CD4-positive, alpha-beta T cell treated with Interleukin-17A for 1 hour (primary cell): ENCODE measurements at places on chromosomes 2 and 18.

DNA sequence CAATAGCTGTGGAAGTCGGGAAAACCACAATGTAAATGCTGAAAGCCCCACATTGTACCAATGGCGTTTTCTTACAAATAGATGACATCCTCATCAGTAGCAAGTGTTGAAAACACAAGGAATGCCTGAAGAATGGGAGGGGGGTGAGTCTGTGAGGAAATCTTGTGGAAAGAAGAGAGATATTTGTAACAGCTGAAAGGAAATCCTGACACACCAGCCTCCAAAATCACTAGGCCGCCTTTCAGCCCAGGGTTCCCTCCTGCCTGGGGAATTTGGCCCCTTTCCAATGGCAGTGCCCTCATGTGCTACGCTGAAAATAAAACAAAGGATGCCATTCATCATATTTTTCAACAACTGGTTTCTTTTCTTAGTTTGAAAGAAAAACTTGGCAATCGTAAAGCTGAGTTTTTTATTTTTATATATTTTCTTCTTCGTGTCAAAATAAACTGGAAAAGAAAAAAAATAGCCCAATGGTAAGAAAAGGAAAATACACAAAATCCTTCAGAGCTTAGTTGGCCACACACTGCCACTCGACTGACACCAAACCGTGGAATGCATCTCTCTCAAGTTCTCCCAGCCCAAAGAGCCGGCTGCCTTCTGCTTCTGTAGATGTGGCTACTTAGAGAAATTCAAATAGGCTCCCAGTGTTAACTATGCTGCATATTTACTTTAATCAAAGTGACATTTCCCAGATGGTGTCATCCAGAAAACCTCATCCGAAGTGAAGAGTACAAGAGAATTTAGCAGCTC, 52.0 kb downstream of the FTCDNL1 start:
- DNase-seq: no peak

- no peak for DNase-seq
Measured at GRCh38 chr18:5297597-5297996, 2.1 kb upstream of the ZBTB14 start.

- no peak for DNase-seq
Measured at GRCh38 chr18:48036226-48036625, 105.8 kb upstream of the SMAD2 start.

DNA sequence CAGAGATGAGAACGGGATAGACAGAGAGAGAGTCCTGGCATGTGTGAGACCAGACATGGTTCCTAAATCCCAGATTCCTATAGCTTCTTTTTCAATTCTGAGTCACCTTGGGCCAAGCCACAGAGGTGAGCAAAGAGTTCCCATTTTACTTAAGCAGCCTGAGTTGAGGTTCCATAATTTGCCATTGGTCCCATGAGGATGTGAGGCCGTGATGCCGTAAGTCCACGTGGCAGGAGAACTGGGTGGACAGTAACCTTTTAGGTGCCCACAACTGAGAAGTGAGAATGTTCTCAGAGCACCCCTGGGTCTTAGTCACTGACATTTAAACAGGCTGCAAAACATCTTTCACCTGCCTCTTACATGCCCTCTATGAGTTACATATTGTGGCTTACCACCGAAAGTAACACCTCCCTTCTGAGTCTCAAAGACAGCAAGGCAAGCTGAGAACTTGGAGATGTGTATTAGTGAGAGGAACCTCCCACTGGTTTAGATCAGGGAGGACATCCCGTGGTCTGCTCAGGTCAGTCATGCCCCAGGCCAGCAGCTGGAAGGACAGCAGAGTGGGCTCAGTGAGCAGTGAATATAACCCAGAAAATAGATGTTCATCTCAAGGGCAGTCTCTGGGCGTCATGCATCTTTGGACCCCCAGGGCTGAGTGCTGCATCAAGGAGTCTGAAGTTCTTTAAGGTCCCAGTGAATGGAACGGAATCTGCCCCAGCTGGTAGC, 127.9 kb upstream of the LGALSL start:
- peak; percentile 82 for DNase-seq

DNA sequence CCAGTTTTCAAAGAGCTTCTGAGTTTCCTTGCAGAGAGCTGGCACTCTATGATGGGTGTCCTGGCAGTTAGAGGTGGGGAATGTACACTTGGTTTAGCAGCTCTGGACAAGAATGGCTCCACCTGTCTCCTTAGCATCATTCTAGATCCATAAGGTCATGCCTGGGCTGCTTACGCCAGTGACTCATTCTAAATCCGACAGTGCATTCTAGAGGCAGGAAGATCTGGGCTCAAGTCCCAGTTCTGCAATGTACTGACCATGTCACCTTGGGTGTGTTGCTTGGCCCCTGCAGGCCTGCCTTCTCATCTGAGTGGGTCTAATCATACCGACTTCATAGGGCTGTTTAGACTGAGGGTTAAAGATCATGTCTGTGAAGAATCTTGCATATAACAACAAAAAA, 46.5 kb downstream of the PTGR3 start:
- no peak for DNase-seq

- DNase-seq: no peak
Measured at GRCh38 chr2:42904576-42904876, 112.1 kb upstream of the HAAO start.

DNA sequence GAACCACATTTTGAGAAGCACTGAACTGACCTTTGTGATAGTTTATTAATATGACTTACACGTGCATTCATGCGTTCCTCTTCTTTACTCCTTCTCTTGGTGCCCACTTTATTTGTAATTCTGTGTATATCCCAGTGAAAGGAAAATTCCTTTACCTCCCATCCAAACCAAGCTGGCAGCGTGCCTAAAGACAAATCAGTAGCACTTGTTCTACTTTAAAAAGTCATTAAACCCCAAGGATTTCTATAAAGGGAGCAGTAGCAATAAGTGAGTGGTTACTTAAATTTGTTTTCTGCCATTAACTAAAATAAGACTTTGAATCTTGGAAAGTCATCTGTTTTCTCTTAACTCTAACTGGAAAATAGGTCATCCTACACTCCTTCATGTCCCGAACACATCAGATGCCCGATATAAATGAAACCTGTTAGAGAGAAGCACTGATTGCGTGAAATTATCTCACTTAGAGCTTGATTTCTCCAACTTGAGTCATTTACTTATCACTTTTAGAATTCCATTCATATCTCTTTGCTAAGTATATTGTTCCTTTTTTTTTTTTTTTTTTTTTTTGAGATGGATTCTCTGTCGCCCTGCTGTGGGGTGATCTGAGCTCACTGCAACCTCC, 10.7 kb downstream of the PIK3C3 start:
- no peak for DNase-seq

DNA sequence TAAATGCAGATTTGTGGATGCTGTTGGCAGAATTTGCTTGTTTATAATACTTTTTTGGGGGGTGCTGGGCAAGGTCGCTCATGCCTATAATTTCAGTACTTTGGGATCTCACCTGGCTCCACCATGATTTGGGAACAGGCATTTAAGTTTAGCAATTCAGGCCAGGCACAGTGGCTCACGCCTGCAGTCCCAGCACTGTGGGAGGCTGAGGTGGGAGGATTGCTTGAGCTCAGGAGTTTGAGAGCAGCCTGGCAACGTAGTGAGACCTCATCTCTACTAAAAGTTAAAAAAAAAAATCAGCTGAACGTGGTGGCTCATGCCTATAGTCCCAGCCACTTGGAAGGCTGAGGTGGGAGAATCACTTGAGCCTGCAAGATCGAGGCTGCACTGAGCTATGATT, 20.7 kb downstream of the TANC1 start:
- no peak for DNase-seq

DNA sequence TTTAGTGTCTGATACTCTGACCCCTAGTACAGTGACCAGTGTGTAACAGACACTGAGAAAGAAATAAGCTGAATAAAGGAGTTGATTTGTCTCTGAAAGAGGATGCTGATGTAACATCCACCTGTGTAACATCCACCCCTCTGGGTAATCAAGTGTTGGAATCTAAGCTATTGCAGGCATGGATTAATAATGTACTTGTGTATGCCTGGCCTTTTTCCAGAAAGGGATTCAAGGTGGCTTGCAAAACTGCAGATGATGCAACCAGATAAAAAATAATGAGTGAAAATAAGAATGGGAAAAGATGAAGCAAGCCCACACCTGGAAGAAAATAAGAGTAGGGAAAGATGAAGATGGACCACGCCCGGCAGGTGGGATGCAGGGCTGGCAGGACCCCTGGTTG, 48.2 kb upstream of the FOXI3 start:
- DNase-seq: no peak

- DNase-seq: no peak
Measured at GRCh38 chr2:66460031-66460430, 25.1 kb downstream of the MEIS1 start.

GRCh38 chr18:36284671-36285295, 12.7 kb upstream of the FHOD3 start:
- DNase-seq: peak; percentile 69

- DNase-seq: no peak
Measured at GRCh38 chr18:51621864-51622160, 424.3 kb upstream of the MEX3C start.

DNA sequence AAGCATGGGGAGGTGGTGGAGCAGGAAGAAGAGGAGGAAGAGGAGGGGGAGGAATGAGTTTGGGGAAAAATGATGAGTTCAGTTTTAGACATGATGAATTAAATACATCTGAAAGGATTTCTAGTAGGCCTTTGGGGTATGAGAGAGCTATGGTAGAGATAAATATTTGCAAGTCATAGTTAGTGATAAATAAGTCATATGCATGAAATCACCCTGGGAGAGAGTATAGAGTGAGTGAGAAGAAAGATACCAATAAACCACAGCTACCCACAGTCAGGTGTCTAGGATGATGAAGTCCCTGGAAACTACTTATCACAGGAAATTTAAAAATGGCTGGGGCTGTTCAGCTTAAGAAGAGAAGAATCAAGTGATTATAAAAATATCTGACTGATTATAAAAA, 240.5 kb downstream of the RDH14 start:
- no peak for DNase-seq
